ENCODE measurements at places on chromosomes 7 and 10. TPM values are rescaled to one million over a fixed set of nuclear protein-coding genes. Genes with fewer than 3 reads are reported as not detected.
A peak's percentile ranks its signal among the peaks of the same experiment; 100 is the strongest.

The HTR5A gene
- 0.93 TPM for total RNA-seq

The NOS3 gene
- total RNA-seq: 36.6 TPM

DNA sequence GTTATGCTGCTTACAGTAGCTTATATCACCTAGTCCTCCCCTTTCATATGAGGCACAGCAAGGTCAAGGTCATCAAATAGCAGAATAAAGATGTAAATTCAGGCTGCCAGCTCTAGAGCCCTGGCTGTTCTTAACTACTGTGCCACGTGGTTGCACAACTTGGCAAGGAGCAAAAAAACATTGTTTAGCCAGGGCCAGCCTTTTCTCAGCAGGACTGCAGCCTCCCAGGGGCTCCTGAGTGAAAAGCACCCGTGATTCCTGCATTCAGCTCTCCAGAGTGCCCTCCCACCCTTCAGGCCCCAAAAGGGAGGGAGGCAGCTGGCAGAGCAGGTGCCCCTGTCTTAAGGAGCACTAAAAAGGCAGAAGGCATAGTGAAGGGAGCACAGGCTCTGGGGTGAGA lies 31.8 kb upstream of the TM9SF3 start:
- peak overlapping the region; percentile 52 for H3K27ac ChIP-seq
- no peaks in the 10 kb centered on the region for H3K36me3 ChIP-seq
- peak; percentile 87 for DNase-seq
- H3K27me3 ChIP-seq: no peaks in the 10 kb centered on the region

DNA sequence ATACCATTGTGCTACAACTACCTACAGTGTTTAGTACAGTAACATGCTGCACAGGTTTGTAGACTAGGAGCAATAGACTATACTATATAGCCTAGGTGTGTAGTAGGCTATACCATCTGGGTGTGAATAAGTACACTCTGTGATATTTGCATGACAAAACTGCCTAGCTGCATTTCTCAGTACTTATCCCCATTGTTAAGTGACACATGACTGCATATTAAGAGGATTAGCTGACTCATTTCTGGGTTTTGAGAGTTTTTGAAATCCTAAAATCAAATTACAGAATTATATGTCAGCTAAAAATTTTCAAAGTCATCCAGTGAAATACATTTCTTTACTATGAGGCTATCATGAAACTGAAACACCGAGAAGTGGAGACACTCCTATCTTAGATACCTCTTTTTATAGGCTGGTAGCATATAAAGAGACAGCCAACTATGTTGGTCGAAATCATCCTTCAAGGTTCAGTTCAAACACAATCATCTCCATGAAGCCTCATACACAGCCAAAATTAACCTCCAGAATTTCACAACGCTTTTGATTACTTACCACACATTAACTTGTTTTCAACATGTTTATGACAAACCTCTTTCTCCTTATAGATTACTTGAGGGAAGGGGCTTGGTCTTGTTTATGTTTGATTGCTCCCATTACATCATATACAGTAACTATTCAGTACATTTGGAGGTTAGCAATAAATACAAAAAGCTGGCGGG lies 89.8 kb upstream of the ANK3 start:
- H3K4me1 ChIP-seq: no peaks in the 10 kb centered on the region
- H3K27me3 ChIP-seq: no peaks in the 10 kb centered on the region
- H3K36me3 ChIP-seq: no peaks in the 10 kb centered on the region
- H3K27ac ChIP-seq: no peak overlapping the region

The LRRD1 gene
- total RNA-seq: 14.8 TPM

GRCh38 chr7:116403265-116403664 lies 96.3 kb upstream of the CAV2 start:
- H3K27me3 ChIP-seq: no peaks in the 10 kb centered on the region
- no peak overlapping the region for H3K4me3 ChIP-seq
- no peak overlapping the region for H3K27ac ChIP-seq
- H3K4me1 ChIP-seq: no peaks in the 10 kb centered on the region

The ZNF239 gene
- total RNA-seq: 9.2 TPM

The CDH23 gene
- 81.7 TPM for total RNA-seq

DNA sequence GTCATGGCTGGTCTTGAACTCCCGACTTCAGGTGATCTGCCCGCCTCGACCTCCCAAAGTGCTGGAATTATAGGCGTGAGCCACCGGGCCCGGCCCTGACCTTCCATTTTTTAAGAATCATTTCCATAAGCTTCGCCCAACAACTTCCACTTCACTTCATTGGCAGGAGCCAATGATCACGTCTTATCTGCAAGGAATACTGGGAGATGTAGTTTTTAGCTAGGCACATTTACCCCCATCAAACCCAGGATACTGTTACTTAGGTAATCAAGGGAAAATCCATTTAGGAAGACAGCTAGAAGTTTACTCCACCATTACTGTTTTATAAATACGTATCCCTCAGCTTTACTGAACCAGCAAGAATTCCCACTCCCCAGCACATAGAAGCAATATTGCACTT lies 3.4 kb upstream of the CDK13 start:
- H3K27ac ChIP-seq: no peak overlapping the region
- H3K27me3 ChIP-seq: no peaks in the 10 kb centered on the region
- DNase-seq: no peak
- H3K4me3 ChIP-seq: peak overlapping the region; percentile 17

DNA sequence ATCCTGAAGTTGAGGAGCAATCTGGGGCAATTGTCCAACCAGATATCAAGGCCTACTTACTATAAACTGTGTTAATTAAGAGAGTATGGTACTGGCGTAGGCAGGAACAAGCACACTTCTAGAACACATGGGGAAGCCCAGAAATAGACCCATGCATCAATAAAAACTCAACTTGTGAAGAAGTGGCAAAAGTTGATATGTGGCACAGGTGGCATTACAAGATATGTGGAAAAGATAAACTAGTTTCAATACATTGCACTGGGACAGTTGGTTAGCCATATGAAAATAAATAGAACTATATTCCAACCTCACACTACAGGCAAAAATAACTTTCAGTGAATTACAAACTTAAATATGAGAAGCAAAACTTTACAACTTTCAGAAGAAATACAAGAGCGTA lies 828.7 kb upstream of the LRRN3 start:
- DNase-seq: no peak
- H3K27me3 ChIP-seq: no peaks in the 10 kb centered on the region
- H3K4me1 ChIP-seq: no peaks in the 10 kb centered on the region
- no peak overlapping the region for H3K27ac ChIP-seq
- H3K4me3 ChIP-seq: no peak overlapping the region

DNA sequence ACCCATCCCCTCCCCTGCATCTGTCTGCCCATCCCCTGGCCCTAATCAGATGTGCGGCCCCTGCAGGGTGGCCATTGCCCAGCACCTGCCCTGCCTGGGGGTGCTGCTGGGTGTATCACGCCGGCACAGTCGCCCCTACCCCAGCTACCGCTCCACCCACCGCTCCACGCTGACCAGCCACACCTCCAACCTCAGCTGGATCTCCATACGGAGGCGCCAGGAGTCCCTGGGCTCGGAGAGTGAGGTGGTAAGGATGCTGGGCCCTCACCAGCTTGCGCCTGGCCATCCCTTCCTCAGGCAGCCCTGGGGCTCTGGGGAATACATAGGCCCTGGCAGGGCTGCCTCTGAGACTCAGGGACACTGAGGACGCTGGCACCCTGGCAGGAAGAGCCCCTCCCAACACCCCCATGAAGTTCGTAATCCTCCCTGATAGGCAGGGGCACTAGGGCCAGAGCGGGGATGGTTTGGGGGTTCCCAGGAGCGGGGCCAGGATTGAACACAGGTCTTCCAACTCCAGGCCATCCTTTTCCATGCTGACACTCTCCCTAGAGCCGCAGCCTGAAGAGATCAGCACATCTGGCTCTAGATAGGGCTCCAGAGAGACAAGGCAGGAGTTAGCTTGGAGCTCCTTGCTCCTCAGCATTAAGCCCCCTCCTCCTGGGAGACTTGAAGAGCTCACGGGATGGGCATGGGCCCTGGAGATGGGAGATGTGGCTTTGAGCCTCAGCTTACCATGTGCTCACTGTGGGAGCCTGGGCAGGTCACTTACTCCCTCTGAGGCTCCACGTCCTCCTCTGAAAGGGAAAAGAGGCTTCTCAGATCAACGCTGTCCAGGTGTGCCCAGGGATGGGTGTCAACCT lies 5.9 kb upstream of the LDB3 start:
- no peaks in the 10 kb centered on the region for H3K36me3 ChIP-seq
- DNase-seq: no peak
- no peaks in the 10 kb centered on the region for H3K27me3 ChIP-seq
- peaks cover 29% of the 10 kb centered on the region for H3K4me1 ChIP-seq
- H3K27ac ChIP-seq: no peak overlapping the region

Measured in testis (tissue), 5 donors.